ENCODE measurements at places on chromosomes 13 and 19.

DNA sequence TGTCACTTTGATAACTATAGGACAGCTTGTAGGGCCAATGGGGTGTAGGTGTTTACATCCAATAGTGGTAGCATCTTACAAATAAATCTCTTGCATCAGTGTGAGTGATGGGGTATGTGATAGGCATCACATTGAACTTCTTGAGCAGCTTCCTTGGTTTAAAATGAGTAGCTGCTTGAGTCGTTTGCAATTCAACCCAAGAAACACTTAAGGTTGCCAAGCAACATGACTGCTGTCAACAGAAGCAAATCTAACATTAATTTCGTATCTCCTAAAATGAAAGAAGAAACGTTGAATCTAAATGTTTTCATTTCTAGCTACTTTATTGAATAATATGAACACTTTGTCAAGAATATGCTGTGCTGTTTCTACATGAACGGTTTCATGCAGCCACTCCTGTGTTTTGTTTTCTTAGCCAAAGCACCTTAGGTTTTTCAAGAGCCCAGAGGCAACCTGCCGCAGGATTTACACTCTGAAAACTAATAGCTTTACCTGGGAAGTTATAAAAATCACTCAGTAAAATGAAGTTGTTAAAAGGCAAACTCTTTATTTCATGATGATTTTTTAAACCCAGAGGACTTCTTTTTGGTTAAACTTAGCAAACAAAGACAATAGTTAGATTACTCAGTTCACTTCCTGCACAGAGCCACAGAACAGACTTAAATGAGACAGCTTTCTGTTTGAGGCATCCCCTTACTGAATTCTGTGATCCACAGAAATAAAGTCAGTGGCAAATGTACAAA lies 305.2 kb downstream of the MTUS2 start:
- DNase-seq = peak; percentile 96

DNA sequence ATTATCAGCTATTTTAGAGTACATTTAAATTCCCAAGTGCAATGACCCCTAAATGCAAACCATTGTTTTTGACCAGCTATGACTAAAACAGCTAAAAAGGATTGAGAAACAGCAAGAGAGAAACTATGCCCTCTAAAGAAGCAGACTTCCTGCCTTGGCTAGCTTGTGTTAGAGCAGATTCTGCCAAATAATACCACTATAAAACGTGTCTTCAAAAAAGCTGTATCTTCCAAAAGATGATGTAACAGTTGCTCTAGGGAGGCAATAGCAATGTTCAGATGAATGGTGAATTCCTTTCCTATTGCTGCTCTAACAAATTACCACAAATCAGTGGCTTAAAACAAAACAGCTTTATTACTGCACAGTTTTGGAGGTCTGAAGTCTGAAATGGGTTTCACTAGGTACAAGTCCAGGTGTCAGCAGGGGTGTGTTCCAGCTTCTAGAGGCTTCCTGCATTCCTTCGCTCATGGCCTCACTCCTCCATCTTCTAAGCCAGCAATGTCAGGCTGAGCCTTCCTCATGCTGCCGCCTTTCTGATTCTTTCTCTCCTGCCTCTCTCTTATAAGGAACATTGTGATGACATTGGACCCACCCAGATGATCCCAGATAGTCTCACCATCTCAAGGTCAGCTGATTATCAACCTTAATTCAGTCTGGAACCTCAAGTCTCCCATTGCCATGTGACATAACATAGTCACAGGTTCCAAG lies 84.5 kb downstream of the LRRC63 start:
- DNase-seq = no peak

- DNase-seq = no peak
These were observed 82.2 kb upstream of the CSNK1A1L start for GRCh38 chr13:37187621-37188020.

GRCh38 chr19:17490411-17490810 lies 20.1 kb downstream of the SLC27A1 start:
- DNase-seq = no peak

- no peak for DNase-seq
These were observed 57.1 kb downstream of the SIPA1L3 start for GRCh38 chr19:37964109-37964508.

GRCh38 chr13:109427695-109428094 lies 358.7 kb downstream of the IRS2 start:
- DNase-seq = no peak

GRCh38 chr19:45100201-45100600 lies 7.2 kb downstream of the PPP1R37 start:
- no peak for DNase-seq

DNA sequence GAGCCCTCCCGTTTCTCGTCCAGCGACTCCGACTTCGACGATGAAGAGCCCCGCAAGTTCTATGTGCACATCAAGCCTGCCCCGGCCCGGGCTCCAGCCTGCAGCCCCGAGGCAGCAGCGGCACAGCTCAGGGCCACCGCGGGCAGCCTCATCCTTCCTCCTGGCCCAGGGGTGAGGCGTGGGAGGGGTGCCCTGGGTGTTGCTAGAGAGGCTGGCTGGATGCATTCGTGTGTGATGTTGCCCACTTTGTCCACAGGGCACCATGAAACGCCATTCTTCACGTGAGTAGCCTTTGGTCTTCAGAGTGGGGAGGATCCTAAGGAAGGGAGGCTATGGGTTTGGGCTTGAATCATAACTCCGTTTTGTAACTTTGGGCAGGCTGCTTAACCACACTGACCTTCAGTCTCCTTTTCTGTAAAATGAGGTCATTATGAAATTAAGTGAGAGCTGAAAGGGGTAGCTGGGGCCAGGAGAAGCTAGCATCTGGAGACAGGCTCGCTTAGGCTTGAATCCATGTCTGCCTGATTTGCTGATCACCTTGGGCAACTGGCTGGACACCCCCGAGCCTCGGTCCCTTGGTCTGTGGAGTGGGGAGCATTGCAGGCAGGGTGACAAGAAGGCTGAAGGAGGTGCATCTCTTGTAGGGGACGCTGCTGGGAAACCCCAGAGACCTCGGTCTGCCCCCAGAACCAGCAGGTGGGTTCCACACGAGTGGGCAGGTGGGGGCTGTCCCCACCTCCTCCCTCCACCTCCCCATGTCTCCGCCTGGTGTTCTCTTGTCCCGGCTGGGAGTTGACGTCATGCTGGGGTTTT lies 18.7 kb upstream of the B3GNT3 start:
- DNase-seq = no peak

DNA sequence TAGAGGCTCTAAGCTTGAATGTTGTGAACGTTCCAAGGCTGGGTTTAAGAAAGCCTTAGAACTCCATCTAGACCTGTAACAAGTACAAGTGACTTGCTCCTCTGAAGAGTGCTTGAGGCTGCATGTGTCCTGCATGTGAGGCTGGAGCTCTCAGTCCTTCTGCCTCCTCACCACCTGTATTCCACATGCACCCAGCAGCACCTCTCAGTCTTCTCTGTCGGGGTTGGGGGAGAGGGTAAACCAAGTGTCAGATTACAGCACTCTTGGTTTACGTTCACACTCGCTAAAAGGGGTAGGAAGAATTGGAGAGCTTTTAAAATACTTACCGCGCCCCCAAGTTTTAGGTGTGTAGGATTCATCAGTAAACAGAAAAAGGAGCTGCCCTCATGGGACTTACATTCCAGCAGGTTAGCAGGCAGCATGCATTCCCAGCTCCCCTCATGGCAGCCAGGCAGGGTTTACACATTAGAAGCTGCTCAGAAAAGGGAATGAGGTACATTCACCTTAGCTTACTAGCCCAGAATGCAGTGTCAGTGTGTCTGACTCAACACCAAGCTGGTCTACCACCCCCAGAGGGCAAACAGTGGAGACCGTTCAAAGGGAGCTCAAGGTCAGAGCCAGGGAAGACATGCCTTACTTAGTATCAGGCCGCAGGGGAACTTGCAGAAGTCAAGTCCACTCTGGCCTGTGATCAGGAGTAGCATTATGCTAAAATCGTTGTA lies 248.1 kb downstream of the PCCA start:
- no peak for DNase-seq

DNA sequence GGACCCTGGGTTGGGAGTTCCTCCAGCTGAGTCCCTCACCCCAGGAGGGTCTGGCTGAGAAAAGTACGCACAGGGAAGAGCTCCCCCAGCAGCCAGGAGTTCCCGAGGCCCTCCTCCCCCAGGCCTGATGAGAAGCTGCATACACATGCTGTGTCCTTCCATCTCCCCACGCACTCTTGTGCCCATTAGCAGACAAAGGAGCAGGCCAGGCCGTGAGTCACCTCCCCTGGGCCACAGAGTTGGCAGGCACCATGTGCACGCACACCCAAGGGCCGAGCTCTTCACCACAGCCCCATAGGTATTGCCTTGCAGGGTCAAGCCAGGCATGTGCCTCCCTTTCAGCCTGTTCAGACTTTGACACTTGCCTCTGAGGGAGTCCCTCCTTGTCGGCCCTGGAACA lies 17.5 kb downstream of the MAU2 start:
- DNase-seq = no peak

DNA sequence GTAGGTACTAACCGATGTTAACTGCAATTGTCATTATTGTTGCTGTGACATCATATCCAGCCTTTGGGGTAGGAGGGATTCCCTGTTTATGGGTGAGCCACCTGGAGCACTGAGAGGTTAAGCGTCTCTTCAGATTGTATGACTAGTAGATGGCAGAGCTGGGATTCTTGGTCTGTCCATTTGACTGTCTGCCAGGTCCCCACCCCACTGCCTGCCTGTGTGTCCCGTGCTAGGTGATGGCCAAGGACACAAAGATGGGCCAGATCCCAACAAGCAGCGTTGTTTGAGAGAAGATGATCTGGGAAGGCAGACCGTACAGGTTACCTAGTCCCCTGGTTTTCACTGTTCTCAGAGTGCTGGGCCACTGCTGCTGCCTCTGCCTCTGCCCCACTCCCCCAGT lies 16.6 kb downstream of the PPP2R1A start:
- no peak for DNase-seq

DNA sequence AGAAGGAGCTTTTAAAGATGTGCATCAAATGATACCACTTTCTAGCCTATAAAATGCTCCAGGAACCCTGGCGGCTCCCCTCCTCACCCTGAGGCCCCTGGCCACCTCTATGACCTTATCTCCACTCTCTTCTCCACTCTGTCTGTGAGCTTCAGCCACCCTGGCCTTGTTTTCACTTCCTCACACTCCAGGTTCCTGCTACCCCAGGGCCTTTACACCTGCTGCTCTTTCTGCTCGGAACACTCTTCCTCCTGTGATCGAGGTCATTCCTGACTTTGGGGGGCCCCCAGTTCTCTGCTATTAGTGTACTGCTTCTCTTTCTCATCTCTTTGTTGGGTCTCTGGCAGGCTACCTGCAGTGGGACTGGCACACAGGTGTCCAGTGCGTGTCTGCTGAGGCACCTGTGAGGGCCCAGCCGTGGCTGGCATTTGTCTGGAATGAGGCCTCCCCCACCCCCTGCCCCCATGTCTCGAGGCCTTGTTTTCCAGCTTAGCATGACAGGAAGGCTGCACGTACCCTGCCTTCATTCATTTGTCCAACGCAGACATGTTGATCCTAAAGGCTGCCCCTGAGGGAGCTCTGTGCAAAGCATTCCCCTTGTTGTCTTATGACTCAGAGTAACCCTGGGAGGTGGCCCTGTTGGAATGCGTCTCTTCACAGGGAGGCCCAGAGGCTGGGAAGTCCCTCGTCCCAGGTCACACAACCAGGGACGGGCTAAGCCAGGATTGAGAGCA lies 2.3 kb downstream of the DDA1 start:
- DNase-seq = no peak

DNA sequence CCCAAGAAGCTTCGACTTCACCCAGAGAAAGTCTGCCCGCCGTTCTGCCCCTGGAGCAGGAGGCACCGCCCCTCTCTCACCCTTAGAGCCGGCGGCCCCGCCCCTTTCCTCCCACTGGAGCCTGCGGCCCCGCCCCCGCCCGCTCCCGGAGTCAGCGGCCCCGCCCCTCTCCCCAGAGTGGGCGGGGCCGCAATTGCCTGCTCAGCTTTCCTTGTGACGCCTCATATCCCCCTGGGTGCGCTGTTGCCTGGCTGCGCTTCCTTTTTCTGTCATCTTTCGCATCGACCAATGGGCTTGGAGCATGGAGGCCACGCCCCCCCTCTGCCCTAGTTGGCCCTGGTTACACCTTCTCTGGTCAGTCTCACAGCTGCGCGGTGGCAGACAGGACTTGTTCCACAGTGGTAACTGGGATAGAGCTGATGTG lies 38.2 kb upstream of the ZNF492 start:
- DNase-seq = no peak

- DNase-seq = no peak
These were observed 209.7 kb downstream of the KATNAL1 start for GRCh38 chr13:30097701-30098100.

DNA sequence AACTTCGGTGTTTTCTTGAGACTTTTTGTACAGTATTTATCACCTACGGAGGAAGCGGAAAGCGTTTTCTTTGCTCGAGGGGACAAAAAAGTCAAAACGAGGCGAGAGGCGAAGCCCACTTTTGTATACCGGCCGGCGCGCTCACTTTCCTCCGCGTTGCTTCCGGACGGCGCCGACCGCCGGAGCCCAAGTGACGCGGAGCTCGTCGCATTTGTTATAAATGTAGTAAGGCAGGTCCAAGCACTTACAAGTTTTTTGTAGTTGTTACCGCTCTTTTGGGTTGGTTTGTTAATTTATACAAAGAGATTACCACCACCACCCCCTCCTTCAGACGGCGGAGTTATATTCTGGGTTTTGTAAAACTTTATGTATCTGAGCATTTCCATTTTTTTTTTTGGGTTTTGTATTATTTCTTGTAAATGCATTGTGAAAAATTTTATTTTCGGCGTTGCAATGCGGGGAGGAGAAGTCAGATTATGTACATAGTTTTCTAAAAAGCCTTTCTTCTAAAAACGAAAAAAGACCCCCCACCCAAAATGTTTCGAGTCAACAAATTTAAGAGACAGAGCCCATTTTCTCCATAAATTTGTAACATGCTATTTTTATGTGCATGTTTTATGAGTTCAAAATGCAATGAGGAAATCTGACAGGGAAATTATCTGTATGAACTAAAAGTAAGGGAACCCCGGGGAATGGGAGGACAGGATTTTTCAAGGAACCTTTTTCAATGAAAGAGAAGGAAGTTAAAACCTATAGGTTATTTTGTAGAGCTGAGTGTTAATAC lies 2.3 kb downstream of the SOX1 start:
- no peak for DNase-seq

DNA sequence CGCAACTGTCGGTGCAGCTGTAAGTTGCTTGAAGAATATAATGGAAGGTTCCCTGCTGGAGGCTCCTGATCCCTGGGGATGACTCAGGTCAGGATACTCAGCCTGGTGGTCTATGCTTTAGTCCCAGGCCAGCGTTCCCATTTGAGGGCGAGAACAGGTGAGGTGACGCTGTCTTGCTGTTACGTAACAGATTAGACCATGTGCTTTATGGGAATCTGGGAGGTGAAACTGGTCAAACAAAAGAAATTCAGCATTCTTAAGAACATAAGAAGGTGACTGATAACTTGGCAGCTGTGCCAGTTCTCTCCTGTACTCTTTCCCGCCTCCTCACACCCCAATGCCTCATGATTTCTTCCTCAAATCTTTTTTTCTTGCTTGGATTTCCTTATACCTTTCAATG lies at the start of gene CXCL17:
TSS of gene CXCL17 (minus strand) at position 114 of the 400 bp plus-strand sequence. CDS start 114 bp downstream, outside the sequence.
- no peak for DNase-seq

DNA sequence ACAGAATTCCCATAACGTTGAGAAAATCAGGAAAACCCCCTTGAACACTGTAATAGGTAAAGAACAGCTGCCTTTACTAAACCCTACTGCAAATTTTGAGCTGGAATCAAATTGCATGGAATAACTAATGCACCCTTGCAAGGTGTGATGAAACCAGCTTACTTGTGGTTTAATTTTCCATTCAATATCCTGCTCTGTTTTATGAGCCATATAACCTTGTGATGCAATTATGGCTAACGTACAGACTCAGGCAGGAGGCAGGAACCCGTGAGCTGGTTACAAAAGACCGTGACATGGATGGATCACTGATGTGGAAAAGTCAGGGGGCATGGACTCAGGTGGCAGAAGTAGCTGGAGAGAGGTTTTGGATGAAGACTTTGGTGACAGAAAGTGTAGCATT lies 438.6 kb downstream of the COG6 start:
- no peak for DNase-seq
